Hematopoietic multipotent progenitor cell treated with erythropoietin and hydrocortisone succinate and interleukin-3 and kit ligand, for 15 days (in vitro differentiated cells): ENCODE measurements at places on chromosomes 11 and 22.

DNA sequence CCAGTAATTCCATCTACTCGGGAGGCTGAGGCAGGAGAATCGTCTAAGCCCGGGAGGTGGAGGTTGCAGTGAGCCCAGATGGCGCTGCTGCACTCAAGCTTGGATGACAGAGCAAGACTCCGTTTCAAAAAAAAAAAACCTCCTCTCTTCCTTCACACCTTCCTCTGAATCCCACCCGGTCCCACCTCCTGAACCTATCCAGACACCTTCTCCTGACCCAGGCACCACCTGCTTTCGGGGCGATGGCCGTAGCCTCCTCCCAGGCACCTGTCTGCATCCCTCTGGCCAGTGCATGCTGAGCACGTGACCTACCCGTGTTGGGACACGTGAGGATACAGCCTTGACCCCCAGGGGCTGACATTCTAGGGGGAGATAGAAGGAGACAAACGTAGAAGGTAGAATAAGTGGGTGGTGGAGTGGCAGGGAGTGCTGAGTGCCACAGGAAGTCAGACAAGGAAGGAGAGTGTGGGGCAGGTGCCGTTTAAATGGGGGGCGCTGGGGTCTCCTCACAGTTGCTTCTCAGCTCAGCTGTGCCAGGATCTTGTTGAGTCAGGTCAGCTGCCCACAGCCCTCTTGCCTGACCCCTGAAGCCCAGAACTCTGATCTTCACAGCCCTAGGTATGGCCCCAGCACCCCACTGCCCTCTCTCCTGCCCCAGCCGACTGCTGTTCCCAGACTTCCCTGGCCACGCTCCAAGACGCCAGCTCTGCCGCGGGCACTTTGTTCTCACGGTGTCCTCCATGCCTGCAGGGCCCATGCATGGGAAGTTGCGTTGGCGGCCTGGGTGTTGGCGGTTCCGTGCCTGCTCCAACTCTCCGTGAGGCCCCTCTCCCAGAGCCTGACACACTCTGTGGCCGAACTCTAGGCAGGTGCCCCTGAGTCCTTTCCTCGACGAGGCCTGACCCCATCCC lies 1.2 kb upstream of the MIOX start:
- no peak for DNase-seq

- no peak for DNase-seq
These were observed 263.6 kb downstream of the KIRREL3 start for GRCh38 chr11:126736682-126737572.

DNA sequence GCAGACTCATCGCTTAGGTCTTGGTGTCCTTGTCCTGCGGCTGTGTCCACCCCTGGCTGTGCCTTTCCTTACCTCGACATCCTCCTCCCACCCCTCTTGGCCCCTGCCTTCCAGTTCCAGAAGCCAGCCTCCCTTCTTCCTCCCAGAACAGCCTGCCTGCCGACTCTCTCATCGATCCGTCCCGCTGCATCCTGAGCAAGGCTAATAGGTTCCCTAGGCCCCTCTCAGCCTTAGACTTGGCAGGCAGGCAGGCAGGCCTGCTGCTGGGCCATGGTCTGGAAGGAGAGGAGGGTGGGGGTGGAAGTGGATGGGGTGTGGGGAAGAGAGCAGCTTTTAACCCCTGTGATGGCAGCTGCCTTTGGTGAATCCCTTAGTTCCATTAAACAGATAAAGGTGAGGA lies 196.7 kb upstream of the TBCEL start:
- no peak for DNase-seq

- DNase-seq = no peak
These were observed 11.8 kb downstream of the XBP1 start for GRCh38 chr22:28788601-28789000.

DNA sequence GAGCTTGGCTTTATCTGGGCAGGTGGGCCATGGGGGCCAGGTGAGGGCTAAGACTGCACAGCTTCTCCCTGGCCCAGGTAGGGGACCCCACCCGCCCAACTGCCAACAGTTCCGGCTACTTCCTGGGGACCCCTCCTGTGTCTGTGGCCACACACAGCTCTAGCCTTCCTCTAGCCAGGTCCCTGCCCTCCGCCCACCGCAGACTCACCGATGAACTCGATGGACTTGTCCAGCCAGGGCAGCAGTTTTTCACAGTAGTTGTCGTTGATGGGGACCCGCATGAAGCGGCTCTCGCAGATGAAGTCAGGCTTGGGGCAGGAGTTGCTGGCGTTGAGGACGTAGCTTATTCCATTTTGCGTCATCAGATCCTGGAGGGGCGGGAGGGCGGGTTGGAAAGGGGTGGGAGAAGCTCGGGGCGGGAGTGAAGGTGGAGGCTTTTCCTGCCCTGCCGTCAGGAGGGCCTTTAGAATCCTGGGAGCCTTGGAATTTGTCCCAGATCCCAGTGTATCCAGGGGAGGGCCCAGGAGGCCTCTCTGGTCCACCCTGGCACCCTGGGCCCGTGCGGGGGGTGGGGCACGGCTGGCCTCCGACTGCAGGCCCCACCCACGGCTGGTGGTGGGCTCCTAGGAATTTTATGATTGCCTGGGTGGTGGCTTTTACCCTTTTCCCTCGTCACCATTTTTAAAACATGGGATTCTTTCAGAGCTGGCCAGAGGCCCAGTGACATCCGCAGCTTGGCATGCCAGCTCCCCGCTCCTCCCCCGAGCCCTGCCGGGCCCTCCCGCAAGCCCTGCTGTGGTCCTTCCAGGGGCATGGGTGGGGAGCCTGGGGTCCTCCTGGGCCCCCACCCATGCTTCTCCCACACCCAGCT lies 13.9 kb downstream of the DUSP8 start:
- no peak for DNase-seq

DNA sequence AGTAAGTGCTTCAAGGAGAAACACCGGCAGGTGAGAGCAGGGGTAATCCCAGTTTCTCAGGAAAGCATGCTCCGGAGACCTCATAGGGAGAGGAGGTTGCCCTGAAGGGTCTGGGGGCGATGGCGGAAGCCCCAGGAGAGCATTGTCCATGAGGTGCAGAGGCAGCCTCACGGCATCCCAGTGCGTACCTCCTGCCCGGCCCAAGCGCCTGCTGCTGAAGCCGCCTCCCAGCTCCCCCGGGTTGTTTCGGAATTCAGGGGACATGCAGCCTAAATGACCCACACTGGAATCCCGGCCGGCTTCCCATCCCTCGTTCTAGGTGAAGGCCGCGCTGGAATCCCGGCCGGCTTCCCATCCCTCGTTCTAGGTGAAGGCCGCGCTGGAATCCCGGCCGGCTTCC lies 2.7 kb downstream of the ZBED4 start:
- no peak for DNase-seq

DNA sequence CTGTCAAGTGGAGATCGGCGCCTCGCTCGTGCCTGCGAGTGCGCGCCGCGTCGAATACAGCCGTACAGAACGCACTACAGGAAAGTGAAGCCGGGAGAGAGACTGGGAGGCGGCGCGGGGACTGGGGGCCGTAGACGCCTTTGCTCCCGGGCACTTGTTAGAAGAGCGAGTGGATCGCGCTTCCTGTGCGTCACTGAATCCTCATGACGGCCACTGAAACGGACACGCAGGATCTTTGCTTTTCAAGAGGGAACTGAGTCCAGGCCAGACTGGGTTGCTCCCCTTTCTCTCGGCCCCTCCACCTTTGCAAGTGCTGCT lies 314 bp downstream of the RIC8A start:
- DNase-seq = no peak

- no peak for DNase-seq
These were observed 62.0 kb downstream of the FDX1 start for GRCh38 chr11:110491577-110492320.

DNA sequence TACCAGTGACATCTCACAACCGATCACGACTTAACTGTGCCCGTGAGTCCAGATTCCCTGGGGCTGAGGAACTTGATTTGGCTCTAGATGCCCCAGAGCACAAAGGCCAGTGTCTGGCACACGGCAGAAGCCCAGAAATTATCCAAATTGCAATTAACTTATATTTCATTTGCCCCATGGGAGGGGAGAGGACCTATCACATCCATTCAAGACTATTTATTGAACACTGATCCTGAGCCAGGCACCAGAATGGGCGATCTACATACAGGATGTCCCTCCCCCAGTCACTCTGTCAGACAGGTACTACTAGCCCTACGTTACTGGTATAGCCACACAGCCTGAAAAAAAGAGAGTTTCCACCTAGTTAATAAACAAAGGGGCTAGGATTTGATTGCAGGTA lies 5.1 kb downstream of the DNAL4 start:
- DNase-seq = no peak

DNA sequence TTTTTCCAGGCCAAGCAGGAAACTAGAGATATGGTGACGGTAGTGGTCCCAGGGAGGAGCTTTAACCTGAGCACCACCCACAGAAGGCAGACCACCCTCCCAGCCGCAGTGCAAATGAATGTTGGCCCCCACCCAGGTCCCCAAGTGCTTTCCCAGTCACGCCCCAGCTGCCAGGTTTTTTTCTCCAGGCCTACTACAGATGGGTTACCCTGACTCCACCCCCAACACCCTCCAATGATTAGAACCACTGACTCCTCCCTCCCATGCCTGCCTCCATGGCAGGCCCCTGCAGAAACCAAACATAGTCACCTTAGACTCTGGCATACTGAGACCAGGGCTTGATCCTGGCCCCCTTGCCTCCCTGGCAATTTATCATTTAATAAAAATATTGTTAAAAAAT lies 58.7 kb upstream of the CHST1 start:
- no peak for DNase-seq

GRCh38 chr11:128530118-128531074 lies 57.0 kb downstream of the ETS1 start:
- DNase-seq = no peak

GRCh38 chr11:12392672-12393071 lies 15.3 kb downstream of the PARVA start:
- DNase-seq = no peak

DNA sequence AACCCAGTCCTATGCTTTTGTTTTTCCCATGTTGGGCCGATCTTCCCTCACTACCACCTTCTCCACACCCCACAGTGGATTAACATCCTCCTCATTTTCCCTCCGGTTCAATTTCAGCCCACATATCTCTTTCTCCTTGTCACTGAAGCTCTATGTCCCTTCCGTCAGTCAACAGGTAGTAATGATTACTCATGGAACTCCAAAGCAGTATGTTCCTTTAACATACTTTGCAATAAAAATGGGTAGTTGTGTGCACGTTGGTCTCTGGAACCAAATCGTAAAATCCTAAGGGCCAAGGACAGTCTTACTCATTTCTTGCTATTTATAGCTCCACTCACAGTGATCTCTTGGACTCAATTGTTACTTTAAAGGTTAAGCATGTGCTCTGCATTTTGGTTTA lies 20.2 kb downstream of the AMOTL1 start:
- no peak for DNase-seq

DNA sequence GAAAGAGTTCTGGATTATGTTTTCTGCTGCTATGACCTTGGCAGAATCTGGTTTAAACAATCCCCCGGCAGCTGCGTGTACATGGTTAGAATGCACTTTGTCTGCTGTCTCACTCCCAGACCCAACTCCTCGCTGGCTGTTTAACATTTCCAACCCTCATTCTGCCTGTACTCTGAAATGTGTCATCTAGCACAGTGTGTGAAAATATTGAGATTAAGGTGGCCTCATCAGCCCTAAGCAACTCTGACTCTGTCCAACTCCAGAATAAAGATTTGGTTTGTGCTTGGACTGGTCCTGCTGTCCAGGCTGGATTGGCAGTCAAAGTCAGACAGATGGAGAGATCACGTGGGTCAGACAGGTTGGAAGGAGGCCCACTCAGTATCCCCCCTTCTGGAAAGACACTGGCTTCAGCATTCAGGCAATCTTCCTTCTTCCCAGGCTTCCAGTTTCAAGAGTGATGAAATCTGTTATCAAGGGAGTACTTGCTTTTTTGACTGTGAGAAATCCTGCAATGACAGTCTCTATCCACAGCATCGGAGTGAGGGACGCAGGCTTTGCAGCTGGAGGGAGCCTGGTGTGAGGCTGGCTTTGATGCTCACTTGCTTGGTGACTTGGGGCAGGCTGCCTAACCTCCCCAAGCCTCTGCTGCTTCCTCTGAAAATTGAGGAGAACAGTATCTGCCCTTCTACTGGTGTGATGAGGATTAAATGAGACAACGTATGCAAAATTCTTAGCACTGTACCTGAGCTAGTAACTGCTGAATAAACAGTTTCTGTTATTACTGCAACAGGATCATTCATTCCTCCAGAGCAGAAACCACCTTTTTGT lies 29.8 kb downstream of the ABTB2 start:
- DNase-seq = no peak

DNA sequence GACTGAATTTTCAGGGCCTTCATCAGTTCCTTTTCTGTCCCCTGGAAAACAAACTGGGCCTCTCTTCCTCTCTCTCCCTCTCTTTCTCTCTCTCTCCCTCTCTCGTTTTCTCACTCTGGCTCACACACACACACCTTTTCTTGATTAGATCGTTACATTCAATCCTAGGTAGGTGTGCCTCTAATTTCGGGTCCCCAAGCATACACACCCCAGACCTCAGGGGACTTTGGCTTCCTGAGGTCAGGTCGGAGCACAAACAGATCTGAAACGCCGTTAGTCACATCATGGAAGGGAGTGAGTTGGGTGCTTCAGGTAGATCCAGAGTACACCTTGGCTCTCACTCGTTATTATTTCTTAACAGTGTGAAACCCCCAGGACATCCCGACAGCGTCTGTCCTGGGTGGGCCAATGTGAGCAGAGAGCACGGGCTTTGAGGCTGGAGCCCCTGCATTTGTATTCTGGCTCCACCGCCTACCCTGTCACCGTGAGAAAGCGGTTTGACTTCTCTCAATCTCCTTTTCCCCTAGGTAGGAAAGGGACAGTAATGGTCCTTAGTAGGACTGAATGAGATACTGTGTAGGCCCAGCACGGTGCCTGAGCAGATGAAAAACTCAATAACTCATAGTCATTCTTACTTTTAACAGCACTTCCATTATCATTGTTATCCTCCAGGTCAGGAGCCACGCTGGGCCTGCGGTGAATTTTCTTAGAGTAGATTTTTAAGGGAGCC lies 37.3 kb upstream of the POU2AF1 start:
- DNase-seq = no peak

GRCh38 chr22:49726022-49726681 lies 101.5 kb downstream of the BRD1 start:
- DNase-seq = no peak

DNA sequence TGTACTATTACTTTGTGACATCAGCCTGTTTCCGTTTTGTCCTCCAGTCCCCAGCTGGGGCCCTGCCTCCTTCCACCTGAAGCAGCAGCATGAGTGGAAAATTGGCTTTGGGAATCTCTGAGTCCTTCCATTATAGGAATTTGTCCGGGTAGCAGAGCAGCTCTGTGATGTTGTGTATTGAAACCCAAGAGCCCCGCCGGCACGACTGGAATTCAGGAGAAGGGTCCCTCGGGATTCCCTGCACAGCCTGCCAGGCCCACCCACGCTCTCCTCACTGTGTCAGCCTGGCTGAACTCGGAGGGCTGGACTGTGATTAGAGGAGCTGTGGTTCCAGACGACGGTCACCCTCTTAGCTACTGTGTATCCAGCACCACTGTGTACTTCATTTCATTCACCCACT lies 18.8 kb upstream of the TSPAN18 start:
- DNase-seq = no peak
